HS-5 (cell line): ENCODE measurements at places on chromosomes 7 and 10.

- DNase-seq: no peak
Observed at GRCh38 chr7:91088691-91089090, 175.5 kb upstream of the FZD1 start.

DNA sequence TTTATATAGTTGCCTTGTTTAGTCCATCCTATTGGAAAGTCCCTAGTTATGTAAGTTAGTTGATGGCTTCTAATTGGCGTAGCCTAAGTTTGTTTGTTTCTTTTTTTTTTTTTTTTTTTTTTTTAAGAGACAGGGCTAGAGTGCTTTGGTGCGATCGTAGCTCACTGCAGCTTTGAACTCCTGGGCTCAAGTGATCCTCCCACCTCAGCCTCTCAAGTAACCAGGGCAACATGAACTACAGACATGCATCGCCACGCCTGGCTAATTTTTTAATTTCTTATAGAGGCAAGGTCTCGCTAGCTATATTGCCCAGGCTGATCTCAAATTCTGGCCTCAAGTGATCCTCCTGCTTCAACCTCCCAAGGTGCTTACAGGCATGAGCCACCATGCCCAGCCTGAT is 7.1 kb downstream of the CSGALNACT2 start:
- no peak for DNase-seq

GRCh38 chr7:52270301-52270700 is 765.1 kb upstream of the POM121L12 start:
- no peak for DNase-seq

GRCh38 chr10:5698062-5698461 is 13.4 kb downstream of the TASOR2 start:
- no peak for DNase-seq

DNA sequence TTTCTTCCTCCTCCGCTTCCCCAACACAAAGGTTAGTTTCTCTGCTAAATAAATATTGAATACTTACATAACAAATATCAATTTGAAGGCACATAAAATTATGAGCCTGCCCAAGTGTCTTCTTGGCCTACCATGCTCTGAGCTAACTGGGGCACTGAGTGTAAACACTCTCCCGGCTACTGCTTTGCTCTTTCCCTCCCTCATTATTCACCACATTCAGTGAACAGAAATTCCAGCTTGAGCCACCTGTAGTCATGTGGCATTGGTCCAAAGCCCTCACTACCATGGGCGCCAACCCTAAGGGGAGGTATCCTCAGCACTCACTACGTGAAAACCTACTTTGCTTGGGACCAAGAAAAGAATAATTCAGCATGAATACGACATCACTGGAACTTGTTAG is 409.0 kb downstream of the KCNMA1 start:
- DNase-seq: no peak

- no peak for DNase-seq
Observed at GRCh38 chr10:75507469-75507868, 76.0 kb downstream of the LRMDA start.

- no peak for DNase-seq
Observed at GRCh38 chr7:78225534-78225933, 427.0 kb downstream of the PHTF2 start.

DNA sequence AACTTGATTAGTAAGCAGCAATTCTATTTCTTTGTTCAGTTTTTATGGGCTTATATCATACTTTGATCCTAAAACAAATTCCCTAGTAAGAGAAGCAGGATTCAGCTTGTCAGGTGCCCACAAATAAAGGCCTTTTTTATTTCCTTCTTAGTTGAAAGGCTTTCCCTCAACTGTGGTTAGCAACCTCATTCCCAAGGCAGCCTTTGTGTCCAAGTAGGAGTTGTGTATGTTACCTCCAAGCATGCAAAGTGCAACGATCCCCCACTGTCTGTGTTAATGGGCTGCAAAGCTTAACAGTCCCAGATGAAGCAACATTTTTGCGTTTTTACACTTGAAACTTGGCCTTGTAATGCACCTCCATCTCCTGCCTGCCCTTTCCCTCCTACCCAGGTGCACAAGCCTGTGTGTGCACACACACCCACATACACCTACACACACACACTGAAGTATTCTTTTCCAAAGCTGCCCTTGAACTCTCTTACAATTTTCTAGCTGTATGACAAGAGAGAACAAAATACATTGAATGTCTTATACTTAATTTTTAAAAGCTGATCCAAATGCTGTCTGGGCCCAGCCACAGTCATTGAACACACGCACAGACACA is 278.2 kb downstream of the SNX13 start:
- no peak for DNase-seq

GRCh38 chr7:2972835-2973161 is 70.9 kb downstream of the CARD11 start:
- no peak for DNase-seq

DNA sequence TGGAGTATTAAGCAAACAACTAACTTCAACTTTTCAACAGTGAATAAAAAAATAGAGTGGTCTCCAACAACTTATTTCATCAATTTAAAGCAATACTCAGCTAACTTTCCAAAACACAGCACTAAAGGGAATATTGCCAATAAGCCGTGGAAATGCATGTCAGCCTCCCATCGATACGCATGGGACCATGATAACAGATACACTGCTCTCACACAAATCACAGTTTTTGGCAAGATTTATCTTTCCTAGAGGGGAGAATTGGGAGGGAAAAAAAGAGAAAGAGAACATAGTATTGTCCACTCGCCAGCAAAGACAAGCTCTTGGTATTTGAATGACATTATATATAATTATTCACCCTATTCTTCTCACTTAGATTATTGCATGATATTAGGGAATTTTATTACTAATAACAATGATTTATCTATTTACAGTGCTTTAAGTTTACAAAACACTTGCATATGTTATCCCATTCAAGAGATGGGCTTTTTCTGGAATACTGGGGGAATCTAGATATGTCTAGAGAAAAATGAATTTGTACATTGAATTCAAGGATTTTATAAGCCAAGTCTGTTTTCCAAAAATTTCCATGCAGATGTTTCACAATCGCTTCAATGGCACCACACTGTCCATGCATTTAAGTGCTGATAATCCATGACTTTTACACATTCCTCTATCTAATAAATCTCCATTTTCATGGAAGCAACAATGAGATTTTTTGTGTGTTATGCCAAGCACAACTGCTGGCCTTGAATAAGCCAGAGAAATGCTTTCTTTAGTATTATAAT is 194.0 kb upstream of the MGMT start:
- DNase-seq: no peak

GRCh38 chr10:95560278-95561176 is 644 bp downstream of the SORBS1 start:
- DNase-seq: no peak

- no peak for DNase-seq
Observed at GRCh38 chr10:115939101-115939854, 333.7 kb downstream of the GFRA1 start.

DNA sequence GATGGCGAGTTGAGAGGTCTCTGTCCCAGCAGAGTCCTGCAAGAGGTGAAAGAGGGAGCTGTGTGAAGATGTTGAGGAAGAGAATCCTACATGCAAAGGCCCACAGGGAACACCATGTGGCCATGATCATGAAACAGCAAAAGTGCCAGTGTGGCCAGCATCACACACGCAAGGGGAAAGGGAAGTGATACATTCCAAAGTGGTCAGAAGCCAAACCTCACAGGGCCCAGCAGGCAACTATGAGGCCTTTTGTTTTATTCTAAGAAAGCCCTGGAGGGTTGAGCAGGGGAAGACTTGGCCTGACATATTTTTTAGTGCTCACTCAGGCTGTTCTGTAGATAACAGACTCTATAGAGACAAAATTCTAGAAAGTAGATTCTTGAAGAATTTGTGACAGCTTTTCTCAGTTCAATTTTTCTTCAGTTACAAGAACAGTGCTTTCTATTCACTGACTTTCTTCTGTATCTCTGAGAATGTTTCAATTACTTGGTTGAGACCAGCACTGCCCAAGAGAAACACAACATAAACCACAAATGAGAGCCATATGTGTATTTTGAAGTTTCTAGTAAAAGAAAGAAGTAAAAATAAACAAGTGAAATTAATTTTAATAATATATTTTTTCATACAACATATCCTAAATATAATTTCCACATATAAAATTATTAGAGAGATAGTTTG is 82.3 kb downstream of the HTR7 start:
- DNase-seq: no peak
